ENCODE measurements at places on chromosomes 3 and 15.

GRCh38 chr15:95793231-95793630 lies 537.3 kb upstream of the NR2F2 start:
- DNase-seq, result no peak

DNA sequence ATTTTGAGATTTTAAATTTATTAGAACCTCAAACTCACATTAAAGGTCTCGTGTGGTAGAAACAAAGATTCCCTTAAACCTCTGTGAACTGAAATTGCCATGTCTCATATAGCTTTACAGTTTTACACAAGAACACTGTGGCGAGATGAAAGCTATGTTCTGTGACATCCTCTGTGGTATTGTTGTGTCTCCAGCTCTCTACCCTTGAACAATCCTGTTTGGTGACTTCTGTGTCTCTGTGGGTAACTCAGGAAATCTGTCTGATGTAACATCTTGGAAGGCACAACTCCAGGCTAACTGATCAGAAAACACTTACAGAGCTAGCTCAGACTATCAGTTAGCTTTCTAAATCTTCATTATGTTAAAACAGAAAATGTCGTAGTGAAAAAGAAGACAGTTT lies 318.8 kb upstream of the GBE1 start:
- DNase-seq, result peak; percentile 83

GRCh38 chr3:183208260-183208659 lies 44.8 kb upstream of the B3GNT5 start:
- no peak for DNase-seq

- no peak for DNase-seq
Observed at GRCh38 chr3:41569632-41570305, 370.5 kb downstream of the CTNNB1 start.

- no peak for DNase-seq
Observed at GRCh38 chr3:156727519-156728205, 53.3 kb downstream of the TIPARP start.
